Myometrial cell (primary cell): ENCODE measurements at places on chromosomes 2 and 18. TPM values are rescaled to one million over a fixed set of nuclear protein-coding genes. Genes with fewer than 3 reads are reported as not detected.

Gene GALR1
- not detected in 2 replicates for total RNA-seq

Gene PLEKHA3
- total RNA-seq, result 2.0 and 2.3 TPM in 2 replicates

Gene SP140
- 1.2 and 1.7 TPM in 2 replicates for total RNA-seq

Gene CHST9
- total RNA-seq, result not detected in 2 replicates
